ENCODE measurements at places on chromosomes 3 and 15.

- DNase-seq, result no peak
Measured at GRCh38 chr3:100163787-100164186, 49.5 kb upstream of the FILIP1L start.

DNA sequence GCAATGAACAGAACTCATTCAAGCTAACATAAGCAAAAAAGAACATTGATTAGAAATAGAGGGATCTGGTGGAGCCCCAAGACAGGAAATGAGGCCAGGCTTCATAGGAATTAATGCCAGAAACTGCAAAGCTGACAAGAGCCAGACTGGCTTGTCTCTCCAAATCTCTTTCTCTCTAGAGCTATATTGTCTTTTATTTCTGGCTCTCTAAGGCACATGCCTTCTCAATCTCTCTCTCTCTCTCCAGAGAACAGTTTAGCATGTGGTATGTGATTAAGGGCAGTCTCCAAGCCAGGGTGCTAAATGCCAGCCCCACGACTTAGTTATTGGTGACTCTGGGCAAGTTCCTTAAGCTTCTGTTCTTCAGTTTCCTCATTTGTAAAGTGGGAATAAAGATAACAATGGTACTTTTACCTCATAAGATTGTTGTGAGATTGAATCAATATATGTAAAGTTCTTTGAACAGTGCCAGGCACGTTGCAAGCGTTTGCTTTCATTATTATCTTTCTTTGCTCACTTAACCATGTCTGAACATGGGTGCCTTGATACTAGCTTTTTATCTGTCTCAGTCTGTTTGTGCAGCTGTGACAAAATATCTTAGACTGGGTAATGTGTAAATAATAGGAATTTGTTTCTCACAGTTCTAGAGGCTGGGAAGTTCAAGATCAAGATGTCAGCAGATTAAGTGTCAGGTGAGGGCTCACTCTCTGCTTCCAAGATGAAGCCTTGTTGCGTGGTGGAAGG is 123.2 kb downstream of the BDH1 start:
- peak; percentile 43 for DNase-seq

DNA sequence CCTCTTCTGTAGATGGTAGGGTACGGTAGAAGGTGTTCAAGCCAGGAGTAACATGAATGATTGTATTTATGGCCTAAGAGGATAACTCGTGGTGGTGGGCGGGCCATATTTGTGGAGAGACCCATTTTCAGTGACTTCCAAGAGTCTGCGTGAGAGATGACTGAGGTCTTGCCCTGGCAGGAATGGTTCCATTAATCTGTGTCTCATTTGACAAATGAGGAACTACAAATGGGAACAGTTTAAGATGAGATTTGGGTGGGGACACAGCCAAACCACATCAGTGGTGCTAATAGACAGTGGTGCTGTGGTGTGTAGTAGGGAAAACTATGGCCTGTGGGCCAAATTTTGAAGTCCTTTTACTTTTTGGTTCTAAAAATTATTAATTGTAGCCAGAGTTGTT is 47.1 kb downstream of the FLNB start:
- DNase-seq, result no peak

GRCh38 chr3:116046350-116046749 is 398.9 kb downstream of the LSAMP start:
- peak; percentile 53 for DNase-seq

DNA sequence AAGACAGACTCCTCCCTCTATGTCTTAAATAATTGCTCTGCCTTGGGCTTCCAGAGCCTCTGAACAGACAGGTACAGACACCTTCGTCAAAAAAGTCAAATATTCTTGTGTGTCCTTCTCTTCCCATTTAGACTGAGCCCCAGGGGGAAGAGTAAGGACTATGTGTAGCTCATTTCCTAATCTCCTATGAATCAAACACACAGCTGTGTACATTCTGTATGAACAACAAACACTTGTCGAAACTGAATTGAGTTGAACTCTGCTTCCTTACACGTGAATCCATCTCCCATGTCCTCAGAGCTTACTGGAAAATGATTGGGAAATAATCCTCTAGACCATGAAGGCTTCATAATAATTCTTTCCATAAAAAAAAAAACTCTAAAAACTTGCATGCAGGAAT is 80.8 kb downstream of the MOBP start:
- DNase-seq, result no peak

DNA sequence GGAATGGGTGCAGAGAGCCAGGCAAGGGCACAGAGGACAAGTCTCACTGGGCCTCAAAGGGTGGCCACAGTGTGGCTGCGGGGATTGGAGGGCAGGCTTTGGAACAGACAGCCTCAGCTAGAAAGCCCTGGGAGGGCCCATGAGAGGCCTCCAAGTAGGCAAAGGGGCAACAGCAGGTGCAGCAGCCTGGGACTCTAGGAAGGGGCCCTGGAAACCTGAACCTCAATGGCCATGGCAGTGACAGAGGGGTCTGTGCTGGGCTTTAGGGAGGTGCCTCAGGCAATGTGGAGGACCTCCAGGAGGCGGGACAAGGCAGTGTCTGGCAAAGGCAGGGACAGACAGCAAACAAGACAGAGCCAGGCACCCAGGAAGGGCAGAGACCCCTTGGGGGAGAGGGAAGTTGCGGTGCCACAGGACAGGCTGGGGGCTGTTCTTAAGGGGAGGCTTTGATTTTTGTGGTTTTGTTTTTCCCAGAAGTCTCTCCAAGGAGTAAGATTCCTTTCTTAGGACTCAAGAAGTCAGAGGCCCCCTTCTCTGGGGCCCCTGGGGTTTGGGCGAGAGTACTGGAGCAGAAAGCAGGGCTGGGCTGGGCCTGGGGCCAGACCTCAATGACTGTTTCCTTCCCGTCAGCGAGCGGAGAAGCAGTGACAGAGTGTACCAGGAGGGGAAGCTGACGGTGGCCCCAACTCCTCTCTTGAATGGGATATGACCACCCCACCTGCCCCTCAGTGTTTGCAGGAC is 9.7 kb downstream of the STOML1 start:
- no peak for DNase-seq

Data from cerebellum (tissue), 4 donors.